ENCODE measurements at places on chromosomes 13 and 19.

DNA sequence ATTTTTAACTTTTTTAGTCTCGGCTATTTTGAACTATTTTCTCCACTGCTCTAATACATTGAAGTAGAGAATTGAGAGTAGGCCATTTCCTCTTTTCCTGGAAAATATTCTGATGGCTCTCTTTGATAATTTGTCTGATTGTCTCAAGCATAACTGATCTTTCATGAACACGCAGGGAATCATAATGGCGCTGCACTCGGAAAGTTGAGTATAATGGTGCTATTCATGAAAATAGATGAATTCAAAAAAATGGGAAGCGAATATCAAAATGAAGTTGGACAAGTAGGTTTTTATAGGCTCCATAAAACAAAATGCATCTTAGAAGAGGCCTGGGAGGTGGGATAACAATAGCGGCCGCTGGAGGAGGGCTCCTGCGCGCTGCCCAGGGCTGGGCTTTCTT, 29.0 kb downstream of the COL4A2 start:
- no peak for DNase-seq

DNA sequence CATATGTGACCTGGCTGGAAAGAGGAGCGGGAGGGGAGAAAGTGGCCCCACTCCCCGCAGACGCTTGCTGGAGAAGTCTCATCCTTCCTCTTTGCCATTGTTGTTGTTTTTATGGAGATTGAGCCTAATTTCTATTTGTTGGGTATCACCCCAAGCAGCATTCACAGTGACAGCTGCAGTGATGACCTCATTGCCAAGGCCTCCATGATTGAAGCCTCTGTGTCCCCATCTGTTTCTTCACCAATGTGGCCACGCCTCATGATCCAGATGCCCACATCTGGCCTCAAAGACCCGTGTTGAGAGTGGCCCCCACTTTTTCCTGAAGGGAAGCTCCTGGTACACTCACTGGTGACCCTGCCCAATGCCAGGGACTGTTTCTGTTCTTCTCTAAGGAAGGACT, 154.2 kb downstream of the SLC7A1 start:
- no peak for DNase-seq

DNA sequence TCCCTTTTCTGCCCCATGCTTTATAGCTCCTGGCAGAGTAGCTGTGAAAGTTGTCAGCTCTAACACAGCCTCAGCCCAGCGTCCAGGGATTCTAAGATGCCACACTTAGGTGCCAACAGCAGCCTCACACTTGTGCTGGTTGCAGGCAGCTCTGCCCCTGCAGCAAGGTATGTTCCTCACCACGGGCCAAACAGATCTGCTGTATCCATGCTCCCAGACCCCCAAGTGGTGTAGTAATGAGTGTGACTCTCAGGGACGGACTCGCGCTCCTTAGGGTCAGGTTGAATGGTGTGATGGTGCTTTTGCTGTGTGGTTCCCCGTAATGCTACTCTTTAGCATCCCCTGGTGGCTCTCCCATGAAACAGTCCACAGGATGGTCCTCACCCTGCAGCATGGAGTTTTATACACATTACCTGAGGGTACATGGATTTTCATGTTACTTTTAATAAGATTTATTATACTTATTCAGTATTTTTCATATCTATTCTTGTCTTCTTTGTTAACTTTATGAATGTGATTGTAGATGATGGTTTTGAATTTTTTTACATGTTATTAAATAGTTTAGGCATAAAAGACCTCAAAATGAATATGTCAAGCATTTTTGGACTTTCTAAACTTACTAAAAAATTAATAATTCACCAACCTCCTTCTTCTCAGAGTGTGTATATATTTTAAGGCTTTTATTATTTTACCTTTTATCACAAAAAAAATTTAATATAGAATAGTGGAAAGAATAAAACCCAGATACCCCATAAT, 232.5 kb downstream of the SLC7A1 start:
- no peak for DNase-seq

DNA sequence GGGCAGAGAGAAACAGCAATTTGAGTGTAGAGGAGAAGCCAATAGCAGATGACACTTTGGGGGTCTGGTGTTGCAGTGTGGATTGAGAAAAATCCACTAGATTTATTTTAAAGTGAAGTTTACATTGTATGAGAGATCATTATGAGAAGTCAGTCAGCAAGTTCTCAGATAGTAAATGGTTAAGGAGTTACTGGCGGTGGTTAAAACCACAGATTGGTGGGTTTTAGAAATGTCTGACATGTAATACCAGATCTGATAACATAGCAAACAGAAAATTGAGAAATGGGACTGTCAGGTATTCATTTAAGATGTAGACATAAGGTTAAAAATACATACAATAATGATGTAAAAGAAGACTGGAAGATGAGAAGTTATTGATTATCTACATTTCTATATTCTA, 7.2 kb downstream of the ABHD13 start:
- DNase-seq = no peak

GRCh38 chr13:50970956-50971355, 61.4 kb downstream of the RNASEH2B start:
- no peak for DNase-seq

DNA sequence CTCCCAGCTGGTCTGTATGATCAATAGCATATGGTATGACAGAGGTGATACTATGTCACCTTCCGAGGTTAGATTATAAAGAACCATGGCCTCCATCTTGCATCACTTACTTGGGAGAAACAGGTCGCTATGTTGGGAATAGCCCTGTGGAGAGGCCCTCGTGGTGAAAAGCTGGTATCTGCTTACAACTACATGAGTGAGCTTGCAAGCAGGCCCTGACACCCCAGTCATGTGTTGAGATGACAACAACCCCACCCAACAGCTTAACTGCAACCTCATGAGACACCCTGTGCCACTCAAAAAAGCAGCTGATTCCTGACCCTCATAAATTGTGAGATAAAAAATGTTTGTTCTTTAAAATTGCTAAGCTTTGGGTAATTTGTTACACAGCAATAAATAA, 18.8 kb downstream of the MTRF1 start:
- DNase-seq = no peak

DNA sequence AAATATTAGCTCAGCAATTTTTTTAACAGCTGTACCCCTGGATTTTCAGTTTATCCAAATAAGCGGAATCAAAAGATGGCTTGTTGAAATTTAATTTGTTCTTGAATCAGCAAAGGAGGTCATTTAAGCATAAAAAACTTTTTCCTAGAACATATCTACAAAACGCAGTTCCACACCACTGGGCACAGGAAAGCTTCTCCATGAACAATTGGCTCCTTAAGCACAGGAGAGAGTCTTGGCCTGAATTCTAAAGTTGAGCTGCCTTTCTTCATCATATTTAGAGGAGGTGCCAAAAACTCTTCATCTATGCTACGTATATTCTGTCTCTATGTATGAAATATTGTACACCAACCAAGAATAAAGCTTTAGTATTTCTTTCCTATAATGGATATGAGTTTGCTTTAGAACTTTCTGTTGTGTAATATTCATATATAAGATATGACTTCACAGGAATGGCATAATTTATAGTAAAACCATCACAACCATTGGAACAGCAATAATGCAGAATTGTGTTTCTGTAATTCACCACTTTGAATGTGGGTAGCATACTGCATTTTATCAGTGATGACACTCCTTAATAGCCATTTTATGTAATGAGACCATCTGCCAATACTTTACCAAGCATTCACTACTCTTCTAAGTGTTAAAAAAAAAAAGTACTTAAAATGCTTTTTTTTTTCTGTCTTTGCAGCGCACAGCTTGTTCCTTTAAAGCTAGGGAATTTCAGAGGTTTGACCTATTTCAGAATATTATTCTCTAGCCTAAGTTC, 263.7 kb downstream of the SLITRK6 start:
- no peak for DNase-seq

- DNase-seq = no peak
These were observed 23.2 kb downstream of the CABP5 start for GRCh38 chr19:48020686-48021085.

DNA sequence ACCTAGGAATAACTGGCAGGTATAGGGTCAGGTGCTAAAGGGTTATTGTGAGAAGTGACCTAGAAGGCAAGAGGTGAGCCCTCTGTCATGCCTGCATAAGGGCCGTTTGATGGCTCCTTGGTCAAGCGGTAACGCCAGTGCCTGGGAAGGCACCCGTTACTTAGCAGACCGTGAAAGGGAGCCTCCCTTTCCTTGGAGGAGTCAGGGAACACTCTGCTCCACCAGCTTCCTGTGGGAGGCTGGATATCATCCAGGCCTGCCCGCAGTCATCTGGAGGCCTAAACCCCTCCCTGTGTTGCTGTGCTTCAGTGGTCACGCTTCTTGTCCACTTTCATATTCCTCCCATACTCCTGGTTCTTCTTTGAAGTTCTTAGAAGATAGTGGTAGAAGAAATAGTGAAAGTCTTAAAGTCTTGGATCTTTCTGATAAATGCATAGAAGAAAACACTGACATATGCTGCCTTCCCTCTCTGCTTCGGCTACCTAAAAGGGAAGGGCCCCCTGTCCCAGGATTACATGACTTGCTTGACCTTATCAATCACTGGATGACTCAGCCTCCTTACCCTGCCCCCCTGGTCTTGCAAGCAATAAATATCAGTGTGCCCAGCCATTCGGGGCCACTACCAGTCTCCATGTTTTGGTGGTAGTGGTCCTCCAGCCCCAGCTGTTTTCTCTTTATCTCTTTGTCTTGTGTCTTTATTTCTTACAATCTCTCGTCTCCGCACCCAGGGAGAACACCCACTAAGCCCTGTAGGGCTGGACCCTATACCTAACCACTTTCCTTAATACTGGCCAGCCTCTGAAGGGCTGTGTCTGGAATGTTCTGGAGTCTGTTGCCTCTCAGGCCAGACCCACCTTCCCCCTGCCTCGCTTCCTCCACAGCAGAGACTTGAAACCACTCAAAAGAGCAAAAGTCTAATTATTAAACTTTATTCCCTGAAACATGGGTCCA, 16.1 kb upstream of the ABCC4 start:
- no peak for DNase-seq

DNA sequence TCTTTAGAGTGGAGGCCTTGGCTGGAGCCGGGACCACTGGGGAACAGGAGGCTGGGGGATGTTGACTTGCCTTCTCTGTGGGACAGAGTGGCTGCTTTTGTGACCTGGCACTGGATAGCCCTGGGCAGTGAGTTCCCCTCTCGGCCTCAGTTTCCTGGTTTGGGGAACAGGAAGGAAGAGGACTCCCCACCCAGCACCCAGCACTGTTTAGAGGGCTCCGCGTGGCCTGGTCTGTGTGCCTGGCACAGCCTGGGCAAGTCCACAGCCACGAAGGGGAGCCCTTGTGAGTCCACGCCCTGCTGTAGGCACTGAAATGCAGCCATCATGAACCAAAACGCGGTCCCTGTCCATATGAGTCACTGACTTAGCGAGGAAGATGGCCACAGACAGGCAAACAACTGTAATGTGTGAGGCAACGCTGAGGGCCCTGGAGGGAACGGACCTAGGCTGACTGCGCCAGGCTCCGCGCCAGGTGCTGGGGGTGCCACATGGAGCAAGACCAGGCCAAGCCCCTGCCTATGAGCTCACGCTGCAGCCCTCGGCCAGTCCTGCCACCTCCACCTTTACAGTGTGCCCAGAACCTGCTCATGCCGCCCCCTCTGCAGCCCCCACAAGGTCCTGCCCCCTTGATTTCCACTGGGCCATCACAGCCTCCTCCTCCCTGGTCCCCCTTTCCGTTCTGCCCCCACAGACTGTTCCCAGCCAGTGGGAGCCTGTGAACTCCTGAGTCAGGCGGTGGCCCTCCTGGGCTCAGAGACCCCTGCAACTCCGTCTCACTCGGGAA, 35.5 kb downstream of the PAK4 start:
- no peak for DNase-seq

GRCh38 chr19:33397536-33398360, 24.2 kb downstream of the CEBPG start:
- DNase-seq = no peak

DNA sequence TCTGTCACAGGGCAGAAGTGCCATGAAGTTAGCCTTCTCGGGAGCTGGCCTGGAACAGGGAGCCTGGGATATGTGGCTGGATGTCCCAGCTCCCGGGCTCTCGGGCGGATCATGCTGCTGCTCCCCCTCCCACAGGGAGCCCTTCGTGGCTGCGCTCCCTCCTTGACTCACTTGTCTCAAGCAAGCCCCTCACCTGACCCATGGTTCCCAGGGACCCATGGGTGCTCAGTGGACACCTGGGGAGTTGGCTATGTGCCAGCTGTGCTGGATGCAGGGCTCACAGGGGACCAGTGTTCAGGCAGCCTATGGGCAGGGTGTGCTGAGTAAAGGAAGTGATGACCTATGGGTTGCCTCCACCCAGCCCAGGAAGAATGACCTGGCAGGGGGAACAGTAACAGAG, 213.1 kb upstream of the SGCG start:
- no peak for DNase-seq

GRCh38 chr13:51704399-51705313, 99.3 kb downstream of the DHRS12 start:
- DNase-seq = no peak

DNA sequence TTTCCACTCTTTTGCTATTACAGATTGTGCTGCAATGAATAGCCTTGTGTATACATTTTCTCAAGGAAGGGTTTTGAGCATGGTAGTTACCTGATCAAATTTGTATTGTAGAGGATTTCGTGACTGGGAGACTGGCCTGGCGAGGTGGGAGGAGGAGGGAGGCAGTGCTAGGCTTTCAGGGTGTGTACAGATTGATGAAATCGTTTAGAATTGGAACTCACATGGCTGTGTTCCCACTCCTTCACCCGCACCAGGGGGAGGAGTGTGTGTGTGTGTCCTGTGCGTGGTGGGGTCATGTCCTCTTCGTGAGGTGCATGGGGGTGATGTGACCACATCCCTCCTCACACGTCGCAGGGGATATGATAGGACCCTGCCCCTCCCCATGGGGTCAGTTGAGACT, 8.3 kb downstream of the PGLYRP1 start:
- no peak for DNase-seq

GRCh38 chr19:18499055-18499775, 22.7 kb downstream of the ELL start:
- no peak for DNase-seq

GRCh38 chr13:110186231-110186855, 120.6 kb downstream of the COL4A1 start:
- DNase-seq = no peak

GRCh38 chr13:55000043-55000442, 1971.4 kb downstream of the OLFM4 start:
- DNase-seq = no peak

GRCh38 chr19:43638214-43638994, 1.2 kb downstream of the CADM4 start:
- DNase-seq = no peak

DNA sequence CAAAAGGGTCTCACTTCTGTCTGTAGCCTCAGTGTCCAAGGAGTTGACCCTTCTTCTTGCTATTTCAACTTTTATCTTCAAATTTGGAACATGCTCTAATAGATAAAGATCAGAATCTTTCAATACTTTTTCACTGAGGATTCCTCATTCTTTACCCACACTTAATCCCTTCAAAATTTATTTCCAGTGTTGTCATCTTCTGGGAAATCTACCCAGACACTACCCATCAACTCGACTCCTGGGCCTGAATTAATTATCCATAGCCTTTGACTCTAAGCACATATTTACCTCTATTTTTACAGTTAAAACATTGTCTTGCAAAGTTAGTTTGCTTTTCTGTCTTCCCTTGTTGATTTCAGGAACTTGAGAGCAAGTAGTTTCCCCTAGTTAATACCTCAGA, 1022.5 kb downstream of the PCDH9 start:
- DNase-seq = no peak

Data from smooth muscle cell of the brain vasculature (primary cell).